ENCODE measurements at places on chromosomes 11 and 22.

- no peak for DNase-seq
Measured at GRCh38 chr11:77147668-77148321, 19.7 kb downstream of the MYO7A start.

DNA sequence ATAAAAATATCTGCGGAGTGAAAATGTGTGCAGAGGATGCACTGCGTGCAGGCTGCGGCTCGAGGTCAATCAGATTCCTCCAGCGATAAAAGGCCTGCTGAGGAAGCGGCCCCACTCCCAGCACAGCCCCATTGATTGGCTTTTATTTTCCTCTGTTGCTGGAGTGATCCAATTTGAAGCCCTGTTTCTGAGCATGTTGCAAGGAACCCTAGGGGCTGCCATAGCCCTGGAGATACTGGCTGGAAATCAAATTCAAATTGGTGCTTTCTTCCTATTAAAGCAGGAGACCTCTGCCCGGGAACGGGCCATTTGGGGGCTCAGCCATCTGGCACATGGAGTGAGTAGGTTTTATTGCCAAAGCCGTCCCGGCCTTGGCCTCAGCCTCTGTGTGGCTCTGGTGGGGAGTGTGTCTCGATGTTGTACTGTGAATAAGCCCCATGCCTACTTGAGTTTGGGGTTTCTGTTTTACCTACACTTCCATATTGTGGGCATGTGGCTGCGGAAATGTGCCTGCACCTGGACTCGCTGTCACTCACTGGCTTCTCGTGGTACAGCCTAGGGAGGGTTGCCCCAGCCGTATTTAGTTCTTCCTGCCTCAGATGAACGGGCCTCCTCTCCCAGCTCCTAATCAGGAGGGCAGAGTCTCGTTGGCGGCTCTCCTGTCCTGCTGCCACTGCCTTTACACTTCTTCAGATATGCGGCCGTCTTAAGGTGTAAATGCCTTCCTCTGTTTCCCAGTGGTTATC lies 25.6 kb downstream of the PARVB start:
- no peak for DNase-seq

DNA sequence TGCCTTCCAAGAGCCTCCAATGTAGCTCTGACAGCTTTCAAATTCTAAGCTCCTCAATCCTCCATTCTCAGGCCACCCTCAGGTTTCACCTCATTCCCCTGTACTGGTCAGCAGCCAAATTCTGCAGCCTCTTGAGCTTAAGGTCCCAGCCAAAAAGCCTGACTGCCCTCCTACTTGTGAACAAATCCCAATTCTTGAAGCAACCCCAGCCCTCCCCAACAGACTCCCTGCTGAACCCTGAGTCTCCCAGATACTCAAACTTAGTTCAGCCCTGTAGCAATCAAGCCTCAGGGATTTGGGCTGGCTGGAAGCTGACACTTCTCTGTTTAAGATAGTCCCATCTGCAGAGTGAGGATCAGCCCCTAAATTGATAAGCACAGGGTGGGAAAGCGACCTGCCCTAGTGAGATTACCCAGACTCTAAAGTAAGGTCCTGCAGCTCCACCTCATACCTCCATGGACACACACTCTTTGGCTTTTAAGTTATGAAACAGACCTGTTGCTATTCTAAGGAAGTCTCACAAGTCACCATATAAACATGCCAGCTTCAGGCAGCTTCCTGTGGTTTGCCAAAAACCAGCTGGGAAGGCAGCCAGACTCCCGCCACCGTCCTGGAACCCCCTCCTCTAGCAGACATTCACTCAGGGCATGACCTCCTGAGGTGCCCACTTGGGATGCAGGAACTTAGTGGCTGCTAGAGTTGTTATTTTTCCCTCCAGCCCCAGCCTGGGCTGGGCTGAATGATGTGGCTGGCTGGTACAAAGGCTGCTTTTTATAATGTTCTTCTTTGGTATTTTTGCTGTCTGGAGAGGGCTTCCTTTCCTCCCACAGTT lies 82.5 kb upstream of the PICALM start:
- DNase-seq: no peak

DNA sequence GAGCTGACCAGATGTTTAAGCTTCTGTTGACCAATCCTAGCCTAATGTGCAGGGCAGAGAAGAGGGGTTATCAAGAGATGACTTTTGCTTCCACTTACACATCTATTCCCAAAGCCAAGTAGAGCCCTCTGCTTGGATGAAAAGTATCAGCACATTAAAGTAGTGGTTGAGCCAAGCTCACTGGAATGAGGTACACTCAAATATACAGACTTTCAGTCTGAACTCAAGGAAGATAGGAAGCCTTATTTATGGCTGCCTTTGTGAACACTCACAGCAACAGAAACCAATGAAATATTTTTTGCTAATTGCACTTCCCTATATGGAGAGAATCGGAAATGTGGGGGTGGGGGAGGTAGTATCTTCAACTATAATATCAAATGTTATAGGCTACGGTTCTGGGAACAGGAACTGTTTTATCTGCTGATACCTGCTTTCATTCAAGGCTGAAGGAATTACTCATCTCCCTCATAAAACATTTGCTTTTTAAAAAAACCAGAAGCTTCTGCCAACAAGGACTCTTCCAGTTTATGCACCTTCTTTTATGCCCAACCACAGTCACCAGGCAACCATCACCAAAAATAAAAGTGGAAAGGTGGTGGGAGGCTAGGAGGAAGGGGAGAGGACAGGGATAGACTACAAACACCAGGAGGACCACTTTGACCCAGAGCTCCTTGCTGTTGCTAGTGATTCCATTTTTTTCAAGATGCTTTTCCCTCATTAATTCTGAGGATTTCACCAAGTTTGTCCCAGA lies 91.2 kb downstream of the CLPB start:
- no peak for DNase-seq

DNA sequence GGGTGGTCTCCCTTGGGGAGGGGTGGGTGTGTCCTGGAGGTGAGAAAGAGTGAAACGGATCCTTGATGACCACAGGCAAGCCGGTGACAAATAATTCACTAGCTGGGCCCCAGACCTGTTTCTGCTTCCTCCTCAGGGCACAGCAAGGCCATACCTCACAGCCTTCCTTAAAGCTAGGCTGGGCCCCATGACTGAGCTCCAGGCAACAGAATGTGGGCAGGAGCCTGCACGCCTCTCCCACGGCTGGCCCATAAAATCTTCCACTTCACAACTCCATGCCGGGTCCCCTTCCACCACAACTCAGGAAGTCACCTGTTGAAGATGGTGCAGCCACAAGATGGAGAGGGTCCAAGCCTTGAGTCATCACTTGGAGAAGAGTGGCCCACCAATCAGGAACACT lies 23.9 kb downstream of the SLC22A12 start:
- DNase-seq: no peak

- no peak for DNase-seq
Measured at GRCh38 chr11:87879118-87879517, 296.1 kb downstream of the RAB38 start.

DNA sequence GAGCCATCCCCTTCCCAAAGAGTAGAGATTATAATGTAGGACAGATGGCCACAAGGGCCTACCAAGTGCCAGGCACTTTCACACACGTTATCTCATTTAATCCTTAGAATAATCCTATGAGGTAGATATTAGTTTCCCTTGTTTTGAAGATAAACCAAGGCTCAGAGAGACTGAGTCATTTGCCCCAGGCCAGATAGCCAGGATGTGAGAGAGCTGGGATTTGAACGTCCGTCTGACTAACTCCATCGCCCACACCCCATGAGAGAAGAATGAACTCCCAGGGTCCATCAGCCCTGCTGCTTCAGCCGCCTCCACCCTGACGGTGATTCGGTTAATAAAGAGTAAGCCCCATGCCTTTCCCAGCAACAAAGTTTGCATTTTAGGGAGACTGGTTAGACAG lies 10.7 kb downstream of the PRG3 start:
- peak; percentile 57 for DNase-seq

DNA sequence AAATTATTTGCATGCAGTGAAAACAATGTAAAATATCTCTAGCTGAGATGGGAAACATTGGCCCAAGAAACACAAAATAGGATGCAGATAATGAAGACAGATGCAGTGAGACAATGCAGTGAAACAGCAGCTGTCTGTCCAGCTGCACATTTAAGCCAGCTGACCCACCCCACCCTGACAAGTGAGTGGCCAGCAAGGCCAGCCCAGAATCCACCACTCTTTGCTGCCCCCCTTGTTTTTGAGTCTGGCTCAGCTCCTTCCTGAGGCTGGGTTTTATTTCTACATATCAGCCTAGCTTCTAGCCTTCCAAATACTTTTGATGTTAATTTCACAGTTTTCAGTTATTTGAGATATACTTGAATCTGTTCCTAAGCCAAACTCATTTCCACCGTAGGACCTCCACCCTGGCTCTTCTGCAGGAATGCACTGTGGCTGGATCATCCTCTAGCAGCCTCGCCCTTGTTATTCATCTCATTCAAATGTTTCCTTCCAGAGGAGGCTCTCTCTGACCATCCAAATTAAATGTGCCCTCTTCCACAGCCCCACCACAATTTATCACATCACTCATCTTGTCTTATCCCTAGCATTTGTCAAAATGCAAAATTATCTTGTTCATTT lies 154.1 kb upstream of the POU2AF2 start:
- no peak for DNase-seq

DNA sequence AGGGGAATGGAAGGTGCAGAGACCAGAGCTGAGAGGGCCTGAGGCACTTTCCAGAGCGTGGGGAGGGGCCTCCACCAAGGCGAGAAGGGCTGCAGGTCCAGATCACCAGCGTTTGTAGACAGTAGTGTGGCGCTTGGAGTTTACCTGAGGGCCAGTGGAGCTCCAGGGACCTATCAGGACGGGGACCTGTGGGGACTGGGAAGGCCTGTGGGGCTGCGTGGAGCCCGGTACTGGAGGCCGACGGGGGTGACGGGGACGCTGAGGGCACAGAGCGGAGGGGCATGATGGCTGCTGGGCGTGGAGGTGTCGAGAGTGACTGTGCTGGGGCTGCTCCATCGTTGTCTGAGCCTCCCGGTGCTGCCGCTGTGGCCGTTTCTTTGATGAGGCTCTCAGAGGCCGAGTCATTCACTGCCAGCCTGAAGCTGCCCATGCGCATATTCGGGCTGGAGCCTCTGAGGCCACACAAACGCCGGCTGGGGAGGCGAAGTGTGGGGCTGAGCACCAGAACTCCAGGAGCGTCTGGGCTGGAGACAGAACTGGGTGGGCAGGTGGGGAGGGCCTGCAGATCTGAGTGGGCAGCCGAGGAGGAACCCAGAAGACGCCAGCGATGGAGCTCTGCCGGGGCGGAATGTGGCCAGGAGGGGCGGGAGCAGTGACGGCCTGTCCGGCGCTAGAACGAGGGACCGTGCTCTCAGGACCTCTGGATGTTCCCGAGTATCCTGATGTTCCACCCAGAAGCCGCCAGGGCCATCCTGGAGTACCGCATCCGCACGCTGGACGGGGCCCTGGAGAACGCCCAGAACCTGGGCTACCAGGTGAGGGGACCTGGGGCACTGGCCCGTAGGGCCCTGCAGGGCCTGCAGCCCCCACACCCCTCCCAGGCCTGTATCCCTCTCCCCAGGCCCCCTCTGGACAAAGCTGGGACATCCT lies 2.6 kb downstream of the PGGHG start:
- no peak for DNase-seq

DNA sequence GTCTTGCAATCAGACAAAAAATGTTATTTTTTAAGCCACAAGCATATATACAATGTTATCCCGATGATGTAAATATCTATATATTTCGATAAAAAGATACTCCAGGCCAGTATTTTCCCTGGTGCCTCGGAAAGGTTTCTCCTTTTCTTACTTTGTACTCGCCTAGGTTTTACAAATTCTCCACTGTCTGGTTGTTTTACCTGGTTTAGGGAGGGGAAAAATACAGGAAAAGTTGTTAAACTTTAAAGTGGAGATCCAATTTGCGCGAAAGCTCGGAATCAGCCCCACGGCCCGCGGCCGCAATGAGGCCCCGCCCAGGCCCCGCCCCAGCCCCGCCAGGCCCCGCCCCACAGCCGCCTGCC lies 58.4 kb upstream of the WNT7B start:
- DNase-seq: no peak

GRCh38 chr22:29302681-29303465 lies 3.6 kb upstream of the GAS2L1 start:
- no peak for DNase-seq

GRCh38 chr11:70522593-70523311 lies 124.4 kb downstream of the CTTN start:
- DNase-seq: no peak

DNA sequence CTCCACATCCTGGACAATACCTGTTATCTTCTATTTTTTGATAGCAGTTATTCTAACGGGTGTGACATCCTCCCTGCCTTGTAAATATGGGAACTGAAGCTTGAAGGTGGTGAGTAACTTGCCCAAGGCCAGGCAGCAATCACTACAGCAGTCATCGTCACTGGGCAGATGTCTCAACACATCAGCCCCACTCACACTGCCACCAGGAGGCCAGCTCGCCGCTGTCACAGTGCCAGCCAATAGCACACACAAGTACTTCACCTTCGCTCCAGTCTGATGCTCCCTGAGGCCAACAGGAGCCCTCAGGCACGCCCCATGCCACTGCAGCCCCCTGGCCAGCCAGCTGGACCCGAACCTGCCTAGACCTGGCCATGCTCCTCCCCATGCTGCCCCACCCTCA lies 4.9 kb upstream of the TTLL1 start:
- DNase-seq: peak; percentile 61

GRCh38 chr22:39985383-39986035 lies 9.2 kb upstream of the FAM83F start:
- peak; percentile 39 for DNase-seq

DNA sequence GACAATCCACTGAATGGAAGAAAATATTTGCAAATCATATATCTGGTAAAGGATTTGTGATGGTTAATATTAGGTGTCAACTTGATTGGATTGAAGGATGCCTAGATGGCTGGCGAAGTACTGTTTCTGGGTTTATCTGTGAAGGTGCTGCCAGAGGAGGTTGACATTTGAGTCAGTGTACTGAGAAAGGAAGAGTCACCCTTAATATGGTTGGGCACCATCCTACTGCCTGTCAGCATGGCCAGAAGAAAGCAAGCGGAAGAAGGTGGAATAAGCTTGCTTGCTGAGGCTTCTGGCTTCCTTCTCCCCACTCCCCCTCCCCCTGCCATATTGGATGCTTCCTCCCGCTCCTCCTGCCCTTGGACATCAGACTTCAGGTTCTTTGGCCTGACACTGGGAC lies 101.9 kb downstream of the GAB2 start:
- DNase-seq: no peak

DNA sequence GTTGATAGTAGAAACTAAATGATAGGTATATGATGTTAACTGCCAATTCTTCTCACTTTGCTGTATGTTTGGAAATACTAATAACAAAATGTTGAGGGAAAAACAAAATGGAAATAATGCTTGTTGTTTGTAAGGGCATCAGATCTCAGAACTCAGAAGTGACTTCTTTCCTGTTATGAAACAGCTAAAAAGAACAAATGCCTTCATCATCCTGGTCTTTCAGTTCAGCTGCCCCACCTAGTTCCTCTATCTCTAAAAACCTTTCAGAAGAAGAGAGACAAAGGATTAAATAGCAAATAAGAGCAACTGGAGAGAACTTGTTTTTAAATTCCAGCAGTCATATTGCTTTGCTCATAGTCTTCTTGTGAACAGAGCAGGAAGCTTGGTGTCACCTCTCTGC lies 345.3 kb upstream of the NCAM1 start:
- no peak for DNase-seq

Data from epithelial cell of prostate (primary cell).